AG08395 (cell line): ENCODE measurements at places on chromosomes 11 and 22.

DNA sequence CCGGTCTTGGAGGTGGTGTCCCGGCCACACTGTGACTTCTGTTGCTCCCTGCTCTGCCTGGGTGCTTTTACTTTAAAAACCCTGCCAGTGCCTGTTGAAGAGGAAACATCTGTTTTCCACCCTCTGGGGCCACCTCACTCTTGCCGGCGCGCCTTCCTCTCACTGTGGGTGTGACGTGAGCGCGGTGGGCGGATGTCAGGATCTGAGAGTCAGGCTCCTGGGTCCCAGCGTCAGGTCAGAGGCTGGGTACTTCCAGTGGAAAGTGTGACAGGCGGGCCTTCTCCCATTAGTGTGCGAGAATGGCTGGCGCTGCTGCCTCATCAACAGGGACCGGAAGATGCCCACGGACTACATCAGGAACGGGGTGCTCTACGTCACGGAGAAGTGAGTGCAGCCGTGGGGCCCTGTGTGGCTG, 54.2 kb downstream of the GRAMD4 start:
- DNase-seq = peak; percentile 46

DNA sequence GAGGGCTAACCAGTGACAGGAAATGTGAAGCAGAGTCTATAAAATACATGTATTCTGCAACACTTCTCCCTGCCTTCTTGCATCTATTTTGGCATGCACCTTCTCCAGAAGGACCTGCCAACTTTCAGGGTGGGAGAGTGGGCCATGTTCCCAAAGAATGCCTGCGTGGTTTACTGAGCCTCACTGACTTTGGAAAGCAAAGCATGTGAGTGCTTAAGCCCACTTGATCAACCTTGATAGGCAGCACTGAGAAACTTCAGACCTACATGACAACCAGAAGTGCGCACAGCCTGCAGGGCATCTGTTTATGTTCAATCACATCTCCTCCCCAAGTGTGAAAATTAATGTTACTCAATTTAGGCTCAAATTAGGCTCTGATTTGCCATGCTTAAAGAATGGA, 69.2 kb downstream of the AMOTL1 start:
- no peak for DNase-seq

- DNase-seq = peak; percentile 89
Measured at GRCh38 chr11:61922539-61922938, 5.2 kb upstream of the RAB3IL1 start.

- DNase-seq = peak; percentile 99
Measured at GRCh38 chr22:38755911-38756532, at the start of gene SUN2. TSS of gene SUN2 (minus strand) at chr22:38755998. CDS start at chr22:38752628, 3,370 bp downstream.

GRCh38 chr11:74282914-74283371, 28.5 kb downstream of the P4HA3 start:
- DNase-seq = peak; percentile 21

GRCh38 chr11:67437082-67437808, at the start of gene PTPRCAP:
TSS of gene PTPRCAP (minus strand) at chr11:67437682. CDS start at chr11:67437619, 63 bp downstream.
- DNase-seq = no peak

- DNase-seq = no peak
Measured at GRCh38 chr11:126830216-126830806, 170.3 kb downstream of the KIRREL3 start.

DNA sequence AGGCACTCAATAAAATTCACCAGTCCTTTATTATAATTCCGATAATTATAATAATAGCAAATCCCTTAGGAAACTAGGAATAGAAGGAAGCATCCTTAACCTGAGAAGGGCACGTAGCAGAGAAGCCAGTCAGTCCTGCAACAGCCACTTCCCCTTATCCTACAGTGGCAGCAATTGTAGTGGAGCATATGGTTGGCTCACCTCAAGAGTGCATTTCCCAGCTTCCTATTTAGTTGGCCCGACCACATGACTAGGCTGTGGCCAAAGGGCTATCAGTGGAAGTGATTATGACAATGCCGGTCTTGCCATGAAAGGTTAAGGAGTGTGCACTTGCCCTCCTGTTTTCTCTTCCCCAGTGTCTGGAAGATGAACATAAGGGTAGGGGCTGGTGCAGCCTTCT, 27.0 kb downstream of the TESMIN start:
- no peak for DNase-seq

GRCh38 chr11:105466582-105467228, 143.2 kb upstream of the GRIA4 start:
- no peak for DNase-seq

DNA sequence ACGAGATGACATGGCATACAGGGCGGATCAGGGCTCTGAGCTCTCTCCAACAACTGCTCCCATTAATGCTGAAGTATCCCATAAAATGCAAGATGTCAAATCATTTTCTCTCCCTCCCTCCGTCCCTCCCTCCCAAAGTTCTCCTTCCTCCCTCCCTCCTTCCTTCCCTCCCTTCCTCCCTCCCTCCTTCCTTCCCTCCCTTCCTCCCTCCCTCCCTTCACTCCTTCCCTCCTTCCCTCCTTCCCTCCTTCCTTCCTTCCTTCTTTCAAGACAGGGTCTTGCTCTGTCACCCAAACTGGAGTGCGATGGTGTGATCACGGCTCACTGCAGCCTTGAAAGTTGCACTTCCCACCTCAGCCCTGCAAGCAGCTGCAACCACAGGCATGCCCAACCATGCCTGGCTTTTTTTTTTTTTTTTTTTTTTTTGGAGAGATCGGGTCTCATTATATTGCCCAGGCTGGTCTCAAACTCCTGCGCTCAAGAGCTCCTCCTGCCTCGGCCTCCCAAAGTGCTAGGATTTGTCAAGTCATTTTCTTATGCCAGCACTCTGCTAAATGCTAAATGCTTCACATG, 38.2 kb downstream of the TXN2 start:
- DNase-seq = no peak

- DNase-seq = no peak
Measured at GRCh38 chr22:35641494-35642120, 6.6 kb upstream of the APOL6 start.

GRCh38 chr11:7606496-7606895, 66.8 kb downstream of the CYB5R2 start:
- DNase-seq = peak; percentile 30

DNA sequence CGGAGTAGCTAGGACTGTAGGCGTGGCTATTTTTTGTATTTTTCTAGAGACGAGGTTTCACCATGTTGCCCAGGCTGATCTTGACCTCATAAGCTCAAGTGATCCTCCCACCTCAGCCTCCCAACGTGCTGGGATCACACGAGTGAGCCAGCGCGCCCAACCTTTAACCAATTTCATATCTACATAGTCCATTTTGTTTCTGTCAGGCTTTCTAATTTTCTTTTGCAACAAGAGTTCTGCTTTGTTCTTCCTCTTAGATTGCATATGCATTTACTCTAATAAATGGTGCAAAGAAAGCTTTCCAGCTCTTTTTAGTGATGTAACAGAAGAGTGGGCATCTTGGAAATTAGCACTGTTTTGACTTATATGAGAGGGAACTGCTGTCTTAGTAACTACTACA, 13.3 kb downstream of the RTN3 start:
- no peak for DNase-seq

DNA sequence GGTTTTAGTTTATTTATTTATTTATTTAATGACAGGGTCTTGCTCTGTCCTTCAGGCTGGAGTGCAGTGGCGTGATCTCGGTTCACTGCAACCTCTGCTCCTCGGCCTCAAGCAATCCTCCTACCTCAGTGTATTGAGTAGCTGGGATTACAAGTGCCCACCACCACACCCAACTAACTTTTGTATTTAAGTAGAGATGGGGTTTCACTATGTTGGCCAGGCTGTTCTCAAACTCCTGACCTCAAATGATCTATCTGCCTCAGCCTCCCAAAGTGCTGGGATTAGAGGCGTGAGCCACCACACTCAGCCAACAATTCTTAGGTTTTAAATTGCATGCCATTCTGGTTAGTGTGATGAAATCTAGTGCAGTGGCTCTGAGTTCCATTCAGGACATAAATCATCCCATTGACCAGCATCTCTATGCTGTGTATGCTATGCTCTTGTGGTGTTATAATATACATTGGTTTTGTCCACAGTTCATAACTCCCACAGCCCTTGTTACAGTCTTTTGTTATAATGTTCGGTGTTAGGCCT, 28.5 kb downstream of the ZNF280B start:
- no peak for DNase-seq

DNA sequence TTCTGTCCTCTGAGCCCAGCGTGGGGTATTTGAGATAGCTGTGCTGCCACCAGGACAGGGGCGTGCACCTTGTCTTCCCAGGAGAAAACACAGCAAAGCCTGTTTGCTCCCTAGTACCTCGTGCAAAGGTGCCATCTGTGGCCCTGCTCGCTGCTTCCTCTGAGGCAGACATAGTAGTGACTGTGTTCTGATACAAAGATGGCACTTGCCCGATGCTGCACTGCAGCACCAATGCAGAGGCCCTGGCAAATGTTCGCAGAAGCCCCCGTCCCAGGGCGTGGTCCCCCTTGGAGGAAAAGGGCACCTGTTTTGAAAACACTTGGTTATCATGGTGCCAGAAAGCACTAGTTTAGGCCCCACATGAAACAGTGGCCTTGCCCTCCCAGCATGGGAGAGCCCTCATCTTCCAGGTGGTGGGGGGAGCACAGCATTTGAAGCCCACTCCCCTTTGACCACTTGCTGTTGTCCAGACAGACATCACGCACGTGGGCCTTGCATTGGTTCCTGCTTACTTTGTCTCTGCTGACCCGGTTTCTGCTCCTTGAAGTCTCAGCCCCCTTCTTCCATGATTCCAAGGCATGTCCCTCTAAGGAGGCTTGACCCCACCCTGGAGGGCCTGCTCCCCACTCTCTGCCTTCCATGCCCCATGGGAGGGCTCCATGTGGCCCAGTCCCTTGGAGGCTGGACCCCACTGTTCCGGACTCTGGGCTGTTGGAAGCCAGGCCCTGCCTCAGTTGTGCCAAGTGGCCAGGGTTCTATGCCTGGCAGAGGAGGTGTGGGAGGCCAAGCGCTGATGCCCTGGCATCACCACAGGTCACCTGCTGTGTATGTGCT, 109.4 kb downstream of the KCNQ1OT1 start:
- no peak for DNase-seq

DNA sequence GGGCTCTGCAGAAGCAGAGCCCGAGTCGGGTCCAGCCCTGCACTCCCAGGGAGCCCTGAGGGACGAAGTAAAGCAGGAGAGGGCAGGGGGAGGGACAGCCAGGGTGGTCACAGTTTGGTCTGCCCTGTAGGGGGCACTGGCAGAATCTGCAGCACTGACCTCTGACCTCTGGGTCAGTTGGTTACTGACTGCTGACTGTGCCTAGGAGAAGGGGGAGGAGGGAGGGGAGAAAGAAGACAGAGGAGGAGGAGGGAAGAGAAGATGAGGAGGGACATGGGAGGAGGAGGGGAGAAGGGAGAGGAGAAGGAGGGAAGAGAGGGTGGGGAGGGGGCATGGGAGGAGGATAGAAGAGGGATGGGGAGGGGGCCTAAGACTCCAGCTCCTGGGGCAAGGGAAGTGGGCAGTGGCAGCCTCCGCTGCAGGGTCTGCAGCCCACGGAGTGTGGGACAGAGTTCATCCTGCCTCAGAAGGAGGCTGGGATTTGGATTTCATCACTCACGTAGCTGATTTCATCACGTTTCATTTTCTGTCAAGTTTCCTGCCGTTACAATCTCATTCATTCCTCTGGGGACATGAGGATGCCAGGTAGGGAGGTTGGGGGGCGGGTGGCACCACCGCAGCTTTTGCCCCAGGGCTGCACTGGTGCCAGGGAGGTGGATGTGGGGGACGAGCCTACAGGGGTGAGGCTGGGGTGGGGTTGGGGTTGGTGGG, 55.2 kb downstream of the FLRT1 start:
- peak; percentile 47 for DNase-seq

DNA sequence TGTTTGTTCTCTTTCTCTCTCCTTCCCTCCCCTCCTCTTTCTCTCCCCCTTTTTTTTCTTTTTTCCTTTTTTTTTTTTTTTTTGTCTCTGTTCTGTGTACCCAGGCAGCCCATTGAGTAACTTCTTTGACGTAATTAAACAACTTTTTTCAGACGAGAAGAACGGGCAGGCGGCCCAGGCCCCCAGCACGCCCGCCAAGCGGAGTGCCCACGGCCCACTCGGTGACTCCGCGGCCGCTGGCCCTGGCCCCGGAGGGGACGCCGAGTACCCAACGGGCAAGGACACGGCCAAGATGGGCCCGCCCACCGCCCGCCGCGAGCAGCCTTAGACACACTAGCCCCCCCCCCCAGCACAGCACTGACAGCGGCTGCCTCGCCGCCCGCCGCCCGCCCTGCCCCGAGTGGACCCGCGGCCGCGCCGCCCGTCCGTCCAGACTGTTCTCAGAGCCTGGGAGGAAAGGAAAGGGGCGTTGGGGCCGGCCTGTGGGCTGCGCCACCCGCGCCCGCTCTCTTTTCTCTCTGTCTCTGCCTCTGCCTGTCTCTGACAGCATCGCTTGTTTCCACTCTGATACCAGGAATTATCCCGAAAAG, 26.1 kb downstream of the MOB2 start:
- DNase-seq = no peak

DNA sequence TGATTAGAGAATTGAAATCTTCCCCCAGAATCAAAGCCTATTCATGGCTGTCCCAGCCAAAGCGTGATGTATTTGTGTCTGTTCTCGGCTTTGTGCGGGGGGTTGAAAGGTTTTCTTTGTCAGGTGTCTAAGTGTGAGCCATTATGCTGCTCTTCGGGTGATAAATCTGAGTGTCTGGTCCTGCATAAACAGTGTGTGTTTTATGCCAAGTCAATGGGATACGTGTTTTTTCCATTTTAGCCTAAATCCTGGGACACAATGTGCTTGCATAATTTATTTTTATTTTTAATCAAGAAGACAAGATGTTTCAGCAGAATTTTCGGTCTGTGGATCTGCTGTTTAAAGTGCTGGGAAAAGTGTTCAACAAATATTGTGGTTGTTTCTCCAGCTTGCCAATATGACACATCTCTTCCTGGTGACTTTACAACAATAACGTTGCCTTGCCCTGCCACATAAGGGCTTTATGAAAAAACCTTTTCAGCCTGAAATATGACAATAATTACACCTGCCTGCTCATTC, 267.8 kb downstream of the TBC1D22A start:
- peak; percentile 58 for DNase-seq

DNA sequence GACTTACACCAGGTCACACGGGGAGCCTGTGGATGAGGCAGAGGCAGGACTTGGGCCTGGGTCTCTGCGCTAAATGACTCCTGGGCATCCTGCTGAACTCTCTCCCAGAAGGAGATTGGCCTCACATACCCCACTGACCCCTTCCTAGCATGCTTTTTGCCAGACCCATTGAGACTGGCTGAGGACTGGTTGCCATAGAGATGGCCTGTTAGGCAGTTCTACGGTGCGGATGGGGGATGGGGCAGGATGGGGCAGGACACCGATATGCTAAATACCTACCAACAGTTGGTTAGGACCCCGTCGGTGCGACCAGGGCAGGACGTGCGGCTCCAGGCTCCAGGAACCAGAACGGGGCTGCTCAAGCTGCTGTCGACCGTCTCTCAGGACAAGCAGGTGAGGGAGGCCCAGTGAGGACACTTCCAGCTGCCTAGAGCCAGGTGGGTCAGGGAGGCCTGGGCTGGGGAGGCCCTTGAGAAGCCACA, at the start of gene TSGA10IP:
TSS of gene TSGA10IP (plus strand) at position 51 of the 482 bp plus-strand sequence. CDS start at position 247, 196 bp downstream.
- DNase-seq = no peak
